Transverse colon (tissue), 4 donors: ENCODE measurements at places on chromosomes 12 and 14.

GRCh38 chr12:32535288-32535999 is 136.1 kb downstream of the FGD4 start:
- H3K27ac ChIP-seq: peak overlapping the region; percentile 81
- H3K36me3 ChIP-seq: no peaks in the 10 kb centered on the region
- H3K27me3 ChIP-seq: no peaks in the 10 kb centered on the region
- peaks cover 16% of the 10 kb centered on the region for H3K4me1 ChIP-seq
- peak overlapping the region; percentile 15 for H3K4me3 ChIP-seq

DNA sequence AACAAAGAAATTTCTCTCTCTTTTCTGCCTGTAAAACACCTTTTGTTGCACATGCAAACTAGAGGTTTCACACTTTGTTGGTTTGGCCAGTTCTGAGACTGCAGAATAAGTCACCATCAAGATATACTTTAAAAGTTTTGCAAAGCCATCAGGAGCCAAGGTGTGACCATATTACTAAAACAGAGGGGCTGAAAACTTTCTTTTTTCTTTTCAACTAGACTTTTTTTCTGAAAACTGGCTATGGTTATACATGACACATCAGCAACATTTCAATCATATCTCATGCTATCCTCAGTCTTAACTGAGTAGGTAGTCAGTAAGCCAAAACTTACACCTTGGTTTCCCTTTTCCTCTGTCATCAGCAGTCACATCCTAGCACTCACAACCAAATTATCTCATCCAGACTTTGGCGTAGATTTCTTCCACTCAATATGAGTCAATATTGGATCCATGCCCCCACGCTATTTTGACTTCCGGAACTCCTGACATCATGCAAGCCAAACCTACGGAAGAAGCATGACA is 4.1 kb upstream of the IFNG start:
- no peak for DNase-seq
- no peak overlapping the region for H3K4me3 ChIP-seq
- H3K36me3 ChIP-seq: no peaks in the 10 kb centered on the region
- no peaks in the 10 kb centered on the region for H3K4me1 ChIP-seq

DNA sequence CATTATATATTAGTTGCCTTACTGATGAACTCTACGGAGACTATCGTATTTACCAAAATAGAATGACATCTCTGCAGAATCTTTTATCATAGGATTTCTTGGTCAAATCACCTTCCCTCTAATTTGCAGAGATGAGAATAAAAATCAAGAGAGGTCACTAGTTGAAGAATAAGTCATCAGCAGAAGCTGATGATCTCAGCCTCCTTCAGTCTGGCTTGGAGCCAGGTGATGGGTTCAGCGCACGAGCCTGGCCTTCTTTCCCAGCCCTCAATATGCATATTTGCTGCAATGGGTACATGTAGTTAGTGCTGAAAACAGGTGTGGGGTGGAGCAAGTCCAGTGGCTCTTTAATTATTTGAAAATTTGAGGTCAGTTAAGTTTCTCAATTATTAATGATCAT is 19.2 kb upstream of the EMP1 start:
- no peaks in the 10 kb centered on the region for H3K36me3 ChIP-seq
- H3K4me1 ChIP-seq: no peaks in the 10 kb centered on the region
- no peak overlapping the region for H3K27ac ChIP-seq
- DNase-seq: no peak

GRCh38 chr14:36916668-36917067 is 255.0 kb downstream of the PAX9 start:
- H3K36me3 ChIP-seq: no peaks in the 10 kb centered on the region
- no peak overlapping the region for H3K27ac ChIP-seq
- H3K4me3 ChIP-seq: no peak overlapping the region
- no peaks in the 10 kb centered on the region for H3K27me3 ChIP-seq

GRCh38 chr12:128313931-128314330 is 47.0 kb downstream of the TMEM132C start:
- no peaks in the 10 kb centered on the region for H3K4me1 ChIP-seq
- no peak overlapping the region for H3K27ac ChIP-seq
